Activated CD8-positive, alpha-beta T cell treated with anti-CD3 and anti-CD28 coated beads, Interleukin-2, amount 10 ng/mL, durations not matched to agents 7 days and 5 days (primary cell): ENCODE measurements at places on chromosomes 3 and 15. TPM values are rescaled to one million over a fixed set of nuclear protein-coding genes. Genes with fewer than 3 reads are reported as not detected.
A peak's percentile ranks its signal among the peaks of the same experiment; 100 is the strongest.

DNA sequence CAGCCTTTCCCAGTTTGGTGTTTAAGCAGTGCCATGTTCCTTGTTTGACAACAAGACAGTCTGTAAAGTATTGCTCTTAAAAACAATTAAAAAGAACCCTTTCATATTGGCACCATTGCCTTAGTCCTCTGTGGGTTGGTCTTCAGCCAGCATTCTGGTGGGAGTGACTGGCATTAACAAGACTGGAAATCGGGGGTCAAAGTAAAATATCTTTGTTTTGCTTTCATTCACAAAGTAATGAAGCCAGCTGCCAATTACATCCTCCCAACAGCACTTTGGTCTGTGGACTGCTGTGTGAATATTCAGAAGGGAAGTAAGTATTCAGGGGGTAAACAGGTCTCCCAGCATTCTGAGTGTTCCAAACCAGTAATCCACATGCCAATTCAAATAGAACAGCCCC is 8.3 kb upstream of the VILL start:
- DNase-seq: no peak

DNA sequence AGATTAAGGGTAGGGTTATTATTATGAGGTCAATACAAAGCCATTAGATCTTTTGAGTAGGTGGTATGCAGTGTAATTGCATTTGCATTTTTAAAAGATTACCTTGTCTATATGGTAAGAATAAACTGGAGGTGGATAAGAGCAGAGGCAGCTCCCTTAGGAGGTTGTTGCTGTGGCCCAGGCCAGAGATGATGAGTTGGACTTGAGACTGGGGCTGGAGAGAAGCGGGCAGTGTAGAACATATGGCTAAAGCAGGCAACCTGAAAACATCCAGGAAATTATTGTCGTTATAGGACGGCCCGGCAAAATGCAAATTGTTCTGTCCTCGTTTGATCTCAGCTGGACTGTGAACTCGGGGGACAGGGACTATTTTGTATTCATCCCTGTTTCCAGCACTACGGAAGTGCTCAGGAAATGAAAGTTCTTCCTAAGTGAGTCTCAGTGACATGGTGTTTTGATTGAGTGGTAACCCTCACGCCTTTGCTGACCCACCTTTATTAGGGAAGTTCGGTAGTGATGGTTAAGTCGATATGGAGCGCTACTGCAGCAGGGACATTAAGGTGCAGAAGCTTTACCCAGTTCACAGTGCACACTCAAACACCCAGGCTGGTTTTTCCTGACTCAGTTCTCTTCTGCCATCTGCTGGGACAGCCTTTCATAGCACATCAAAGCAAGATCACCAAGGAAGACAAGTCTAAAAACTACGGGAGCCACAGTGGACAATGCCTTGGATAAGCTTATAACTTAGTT is 27.2 kb upstream of the VPS33B start:
- DNase-seq: peak; percentile 79

DNA sequence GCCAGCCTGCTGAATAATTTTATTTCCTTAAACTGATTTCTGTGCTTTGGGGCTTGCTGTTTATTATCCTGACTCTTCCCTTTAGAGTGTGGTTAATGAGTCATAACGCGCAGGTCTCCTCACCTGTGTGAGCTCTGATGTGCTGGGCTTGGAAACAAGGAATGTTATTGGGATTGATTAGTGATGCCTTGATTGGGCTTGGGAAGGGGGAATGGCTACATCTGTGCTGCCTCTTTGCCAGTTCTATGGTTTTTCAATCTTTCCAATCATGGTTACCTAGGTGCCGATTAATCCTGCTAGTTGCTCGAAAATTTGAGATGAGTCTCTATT is 161.0 kb downstream of the THSD4 start:
- no peak for DNase-seq

GRCh38 chr3:127392156-127392490 is 104.3 kb upstream of the PRR20G start:
- DNase-seq: no peak

DNA sequence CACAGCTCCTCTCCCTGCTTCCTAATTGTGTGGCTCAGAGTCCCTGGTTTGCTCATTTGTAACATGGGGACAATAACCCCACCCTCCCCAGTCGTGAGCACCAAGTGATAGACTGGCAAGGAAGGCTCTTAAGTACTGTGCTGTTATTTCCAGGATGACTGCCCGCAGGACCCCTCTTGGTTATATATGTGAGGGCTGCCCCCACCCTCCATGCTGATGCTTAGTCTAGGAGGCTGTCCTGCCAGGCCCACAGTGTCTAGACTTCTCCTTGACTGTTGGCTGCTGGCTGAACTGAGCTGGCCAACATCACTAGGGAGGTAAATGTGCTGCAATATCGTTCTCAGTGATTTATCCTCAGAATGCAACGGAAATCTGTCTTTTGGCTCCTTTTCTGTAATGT is 45.1 kb downstream of the RAB11A start:
- DNase-seq: no peak

- DNase-seq: peak; percentile 36
Observed at GRCh38 chr3:59444294-59444671, 394.5 kb upstream of the CFAP20DC start.

DNA sequence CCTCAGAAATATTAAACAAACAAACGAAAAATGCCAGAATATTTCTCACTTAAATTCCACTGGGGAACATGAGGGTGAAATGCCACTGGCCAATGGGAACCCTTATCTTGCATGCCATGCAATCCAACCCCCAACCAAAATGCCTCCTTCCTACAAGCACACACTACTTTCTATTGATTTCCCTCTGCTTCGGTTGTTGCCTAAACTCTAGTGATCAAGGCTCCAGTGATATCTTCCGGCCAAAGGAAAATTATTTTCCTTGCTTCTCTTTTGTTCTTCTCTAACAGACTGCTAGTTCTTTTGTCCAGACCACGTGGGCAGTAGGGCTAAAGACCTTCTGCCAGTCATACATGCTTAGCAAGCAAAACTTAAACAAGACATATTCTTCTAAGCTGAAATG is 115.7 kb downstream of the TMCC1 start:
- no peak for DNase-seq

DNA sequence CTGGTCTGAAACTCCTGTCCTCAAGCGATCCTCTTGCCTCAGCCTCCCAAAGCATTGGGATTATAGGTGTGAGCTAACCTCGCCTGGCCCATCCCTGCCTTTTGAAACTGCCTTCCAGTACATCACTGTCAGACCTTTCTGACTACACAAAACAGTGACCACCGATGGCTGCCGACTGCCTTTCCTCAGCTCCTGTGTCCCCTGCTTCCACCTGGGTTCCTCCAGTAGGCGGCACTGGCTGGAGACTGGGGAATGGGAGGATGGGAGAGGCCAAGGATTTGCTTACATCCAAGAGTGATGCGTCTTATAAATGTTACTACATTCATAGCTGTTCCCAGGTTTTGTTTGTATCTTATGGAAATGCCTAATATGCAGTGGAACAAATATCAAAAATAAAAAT is 242.8 kb downstream of the BBX start:
- no peak for DNase-seq

DNA sequence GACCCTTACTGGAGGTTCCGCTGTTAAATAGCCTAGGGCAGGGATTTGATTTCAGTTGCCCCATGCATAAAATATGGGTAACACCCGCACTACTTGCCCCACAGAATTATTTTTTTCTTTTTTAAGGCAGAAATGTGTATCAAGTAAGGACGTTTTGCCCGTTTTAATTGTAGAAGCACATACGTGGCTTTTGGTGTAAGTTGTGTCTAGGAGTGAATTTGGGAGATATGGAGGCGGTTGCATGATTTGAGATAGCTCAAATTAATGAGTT is 636 bp upstream of the LRRC58 start:
- no peak for DNase-seq

GRCh38 chr3:194194051-194194756 is 58.3 kb downstream of the HES1 start:
- DNase-seq: peak; percentile 25

DNA sequence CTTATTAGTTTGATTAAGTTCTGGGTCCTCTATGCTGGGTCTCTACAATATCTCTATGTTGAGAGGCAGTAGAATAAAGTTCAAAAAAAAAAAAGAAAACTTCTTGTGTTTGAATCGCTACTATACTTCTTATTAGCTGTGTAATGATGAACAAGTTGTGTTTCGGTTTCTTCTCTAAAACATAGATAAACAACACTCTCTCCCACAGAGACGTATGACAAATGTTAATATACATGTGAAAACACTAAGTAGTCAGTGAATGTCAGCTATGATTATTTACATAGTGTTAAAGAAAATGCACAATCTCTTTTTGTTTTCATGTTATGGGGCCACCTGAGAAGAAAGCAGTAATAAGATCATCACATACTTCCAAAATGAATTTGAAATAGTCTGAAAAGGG is 45.3 kb downstream of the ACAP2 start:
- no peak for DNase-seq

The ISLR2 gene
- not detected for total RNA-seq

The CAV3 gene
- not detected for total RNA-seq

The STXBP5L gene
- not detected for total RNA-seq

The MRAS gene
- total RNA-seq: not detected

The EID1 gene
- 85.3 TPM for total RNA-seq
